Activated CD4-positive, alpha-beta T cell treated with anti-CD3 and anti-CD28 coated beads for 24 hours (primary cell): ENCODE measurements at places on chromosomes 13 and 19.

DNA sequence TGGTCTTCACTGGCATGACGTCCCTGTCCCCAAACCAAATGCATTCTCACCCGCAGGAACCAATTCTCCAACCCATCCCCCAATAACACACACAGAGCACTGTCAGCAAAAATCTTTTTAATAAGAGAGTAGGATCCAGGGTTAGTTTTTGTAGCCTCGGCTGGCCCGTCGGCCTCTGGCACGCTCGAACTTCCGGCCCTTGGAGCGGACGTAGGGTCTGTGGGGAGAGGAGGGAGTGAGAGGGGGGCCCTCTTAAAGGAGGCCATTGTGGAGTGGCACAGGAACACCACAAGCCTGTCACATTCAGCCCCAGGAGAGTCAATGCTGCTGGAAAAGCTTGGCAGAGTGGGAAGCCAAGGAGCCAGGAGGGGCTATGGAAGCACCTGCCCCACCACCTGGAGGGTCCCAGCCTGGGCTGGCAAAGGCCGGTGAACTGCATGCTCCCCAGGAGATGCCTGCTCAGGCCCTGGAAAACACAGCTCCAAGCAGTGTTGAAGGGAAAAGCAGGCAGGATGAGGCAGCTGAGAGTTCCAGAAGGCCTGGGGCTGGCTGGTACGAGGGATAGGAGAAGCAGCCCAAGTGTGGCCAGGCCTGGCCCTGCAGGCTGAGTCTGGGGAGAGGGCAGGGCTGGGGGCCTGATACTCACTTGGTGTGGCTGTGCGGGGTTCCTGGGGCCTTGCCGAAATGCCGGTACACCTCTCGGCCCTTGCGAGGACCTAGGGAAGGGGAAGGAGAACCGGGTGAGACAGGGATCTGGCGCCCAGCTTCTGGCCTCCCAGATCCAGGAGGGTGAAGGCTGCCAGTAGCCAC is 560 bp upstream of the FAM83E start:
- no peak for DNase-seq

GRCh38 chr13:110525328-110526319 is 35.9 kb downstream of the RAB20 start:
- DNase-seq = no peak

- DNase-seq = no peak
Observed at GRCh38 chr13:46874006-46874405, 22.8 kb downstream of the HTR2A start.

DNA sequence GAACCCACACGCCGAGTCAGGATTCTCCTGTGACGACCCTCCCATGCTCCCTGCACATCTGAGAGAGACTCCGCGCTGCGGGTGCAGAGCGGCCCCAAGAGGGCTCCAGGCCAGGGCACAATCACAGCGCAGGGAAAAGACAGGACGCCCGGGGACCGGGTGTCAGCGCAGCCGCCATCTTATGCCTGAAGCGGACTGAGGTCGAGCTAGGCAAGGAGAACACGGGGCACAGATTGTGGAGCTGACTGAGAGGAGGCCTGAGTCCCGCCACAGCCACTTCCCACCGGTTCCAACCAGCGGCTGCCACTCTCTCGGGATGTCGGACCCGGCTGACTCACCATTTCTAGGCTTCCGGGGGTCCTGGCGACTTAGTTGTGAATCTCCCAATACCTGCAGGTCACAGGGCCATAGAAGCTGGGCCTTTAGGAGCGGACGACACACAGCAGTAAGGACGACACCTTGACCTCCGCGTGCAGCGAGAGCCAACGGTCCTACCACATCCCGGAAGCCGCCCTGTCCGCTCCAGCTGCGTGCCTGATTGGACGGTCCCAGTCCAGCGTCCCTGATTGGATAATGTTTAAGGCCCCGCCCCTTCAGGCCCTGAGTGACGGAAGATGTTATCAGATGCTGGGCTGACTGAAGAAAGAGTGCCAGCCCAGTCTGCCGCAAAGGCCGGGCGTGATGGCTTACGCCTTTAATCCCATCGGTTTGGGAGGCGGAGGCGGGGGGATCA is at the start of gene ZNF728:
TSS of gene ZNF728 (minus strand) at position 487 of the 733 bp plus-strand sequence. CDS start at position 341, 146 bp downstream.
- DNase-seq = no peak

DNA sequence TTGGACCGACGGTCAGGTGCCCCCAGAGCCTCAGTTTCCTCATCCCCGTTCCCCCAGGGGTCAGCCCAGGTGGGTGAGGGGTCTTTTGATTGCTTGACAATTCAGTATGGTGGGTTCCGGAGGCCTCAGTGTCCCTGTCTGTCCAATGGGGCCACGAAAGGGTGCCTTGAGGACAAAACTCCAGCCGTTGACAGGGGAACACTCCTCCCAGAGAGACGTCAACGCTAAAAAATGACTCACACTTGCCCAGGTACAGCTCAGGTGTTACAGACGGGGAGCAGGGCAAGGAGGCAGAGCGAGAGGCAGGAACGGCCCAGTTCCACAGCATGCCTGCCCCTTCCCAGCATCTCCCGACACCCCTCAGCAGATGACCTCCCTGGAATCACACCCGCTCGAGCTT is 1.8 kb downstream of the TNFAIP8L1 start:
- DNase-seq = no peak

GRCh38 chr13:87122551-87122950 is 548.6 kb upstream of the SLITRK5 start:
- DNase-seq = no peak

DNA sequence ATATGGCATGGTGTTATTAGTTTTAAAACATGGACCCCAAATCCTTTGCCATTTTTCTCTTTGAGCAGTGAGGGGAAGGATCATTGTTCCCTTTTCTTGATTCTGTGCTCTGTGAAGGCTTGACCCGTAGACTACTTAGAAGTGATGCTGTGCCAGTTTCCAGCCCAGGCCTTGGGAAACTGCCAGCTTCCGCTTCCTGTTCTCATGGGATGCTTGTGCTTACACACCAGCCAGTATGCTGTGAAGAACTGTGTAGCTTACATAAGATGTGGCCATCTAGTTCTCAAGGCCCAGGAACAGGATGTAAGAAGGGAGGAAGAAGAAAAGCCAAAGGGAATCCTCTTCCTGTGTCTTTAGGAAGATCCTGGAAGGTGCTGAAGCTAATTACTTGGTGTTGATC is 180.9 kb downstream of the PCCA start:
- DNase-seq = no peak

GRCh38 chr13:42279986-42280385 is 8.0 kb downstream of the AKAP11 start:
- no peak for DNase-seq
